Subcutaneous preadipocyte (primary cell): ENCODE measurements at places on chromosomes 2 and 18. TPM values are rescaled to one million over a fixed set of nuclear protein-coding genes. Genes with fewer than 3 reads are reported as not detected.

PPIG gene
- total RNA-seq = 21.1 and 21.7 TPM in 2 replicates

TTC39C gene
- total RNA-seq = 25.6 and 27.6 TPM in 2 replicates

SP110 gene
- 8.4 and 17.3 TPM in 2 replicates for total RNA-seq

FAM98A gene
- total RNA-seq = 108 and 164 TPM in 2 replicates

FAM237A gene
- total RNA-seq = not detected in 2 replicates

CCDC178 gene
- total RNA-seq = not detected in 2 replicates

SMIM21 gene
- total RNA-seq = not detected in 2 replicates

STARD6 gene
- total RNA-seq = under 0.01 TPM in 1 of 2 replicates, not detected in the other

OSBPL6 gene
- total RNA-seq = 2.2 and 4.1 TPM in 2 replicates

LCT gene
- total RNA-seq = 0.20 TPM in 1 of 2 replicates, not detected in the other

FOXD4L1 gene
- total RNA-seq = under 0.01 TPM in 1 of 2 replicates, not detected in the other

SERPINB5 gene
- not detected in 2 replicates for total RNA-seq

SLC8A1 gene
- total RNA-seq = 2.6 and 16.0 TPM in 2 replicates
